Activated CD4-positive, alpha-beta T cell treated with anti-CD3 and anti-CD28 coated beads for 4 hours (primary cell): ENCODE measurements at places on chromosomes 3 and 15.

DNA sequence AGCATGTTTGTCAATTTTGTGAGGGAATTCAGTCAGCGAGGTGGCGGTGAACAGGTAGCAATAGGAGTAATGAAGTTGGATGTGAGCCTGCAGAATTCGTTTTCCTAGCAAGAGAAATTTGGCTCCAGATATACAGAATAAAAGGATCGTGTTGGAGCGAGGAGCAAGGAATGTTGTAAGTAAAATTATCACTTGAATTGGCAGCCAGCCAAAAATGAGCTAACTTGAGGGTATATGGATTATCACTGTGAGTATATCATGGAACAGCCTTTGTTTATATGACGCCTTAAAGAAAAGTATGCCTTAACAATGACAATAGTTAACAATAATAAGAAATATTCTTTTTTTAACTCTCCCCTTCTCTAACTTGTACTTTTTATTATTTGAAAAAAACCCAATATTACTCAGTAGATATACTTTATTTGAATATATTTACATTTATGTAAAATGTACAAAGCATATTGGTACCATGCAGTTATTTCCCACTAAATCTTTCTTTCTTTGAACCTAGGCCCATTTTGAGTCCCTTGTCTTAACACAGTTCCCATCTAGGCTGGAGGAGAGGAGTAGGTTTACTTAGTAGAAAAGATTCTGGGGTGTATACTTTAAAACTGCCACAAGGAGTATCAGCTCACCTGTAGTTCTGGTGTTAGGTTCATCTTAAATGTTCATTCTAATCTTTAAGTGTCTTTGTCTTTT lies 29.3 kb downstream of the EPHA6 start:
- DNase-seq: no peak

DNA sequence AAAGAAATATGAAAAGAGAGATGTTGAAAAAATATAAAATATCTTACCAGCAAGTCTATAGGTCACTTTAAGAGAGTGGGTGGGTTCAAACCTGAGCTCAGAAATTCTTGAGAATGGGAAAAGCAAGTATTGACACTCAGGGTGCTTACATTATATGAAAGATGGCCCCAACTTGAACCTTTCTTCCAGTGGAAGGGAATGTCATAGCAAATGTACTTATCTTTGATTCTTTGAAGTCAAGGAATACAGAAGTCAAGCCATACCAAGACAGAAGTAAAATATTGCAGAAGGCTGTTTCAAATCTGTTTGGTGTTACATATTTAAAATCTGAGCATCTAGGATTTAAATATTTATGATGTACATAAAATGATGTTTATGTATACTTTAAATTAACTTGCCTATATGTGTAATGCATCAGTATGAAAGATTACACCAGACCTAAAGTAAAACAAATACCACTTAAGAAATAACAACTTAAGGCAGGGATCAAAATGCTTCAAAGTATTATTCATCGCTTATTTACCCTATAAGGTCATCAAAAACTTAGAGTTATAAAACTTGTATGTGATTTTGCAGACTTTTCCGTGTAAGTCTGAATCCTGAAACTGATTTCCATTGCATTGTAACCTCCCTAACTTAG lies 8.7 kb downstream of the MME start:
- no peak for DNase-seq

- DNase-seq: no peak
Observed at GRCh38 chr3:160486459-160486869, 36.9 kb upstream of the TRIM59 start.

DNA sequence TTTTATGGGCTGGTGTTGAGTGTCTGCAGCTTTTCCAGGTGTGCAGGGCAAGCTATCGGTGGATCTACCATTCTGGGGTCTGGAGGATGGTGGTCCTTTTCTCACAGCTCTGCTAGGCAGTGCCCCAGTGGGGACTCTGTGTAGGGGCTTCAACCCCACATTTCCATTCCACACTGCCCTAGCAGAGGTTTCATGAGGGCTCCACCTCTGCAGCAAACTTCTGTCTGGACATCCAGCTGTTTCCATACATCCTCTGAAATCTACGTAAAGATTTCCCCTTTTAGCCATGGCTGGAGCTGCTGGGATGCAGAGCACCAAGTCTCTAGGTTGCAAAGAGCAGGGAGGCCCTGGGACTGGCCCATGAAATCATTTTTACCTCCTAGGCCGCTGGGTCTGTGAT lies 11.6 kb downstream of the RFX7 start:
- DNase-seq: no peak
